ENCODE measurements at places on chromosomes 1 and 21.

- no peak for DNase-seq
Measured at GRCh38 chr1:179591592-179592580, at the start of gene TDRD5. Gene TDRD5 (plus strand): TSS chr1:179591832. CDS start chr1:179592616, 784 bp downstream.

DNA sequence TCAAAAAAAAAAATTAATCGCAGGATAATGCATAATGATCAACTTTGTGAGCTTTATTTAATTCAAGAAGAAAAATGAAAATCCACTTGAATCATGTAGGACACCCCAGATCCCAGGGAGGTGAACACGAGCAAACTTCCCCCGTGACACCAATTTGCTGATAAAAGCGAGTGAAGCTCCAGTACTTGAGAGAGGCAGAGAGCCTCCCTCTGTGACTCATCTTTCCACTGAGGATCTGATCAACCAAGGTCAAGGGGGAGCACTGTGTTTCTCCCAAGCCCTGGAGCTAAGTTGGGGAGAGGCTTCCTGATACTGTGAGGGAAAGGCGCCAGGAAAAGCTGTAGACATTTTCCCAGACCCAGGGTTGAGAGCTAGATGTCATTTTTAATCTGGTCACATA lies 160.9 kb downstream of the SLC44A5 start:
- no peak for DNase-seq

DNA sequence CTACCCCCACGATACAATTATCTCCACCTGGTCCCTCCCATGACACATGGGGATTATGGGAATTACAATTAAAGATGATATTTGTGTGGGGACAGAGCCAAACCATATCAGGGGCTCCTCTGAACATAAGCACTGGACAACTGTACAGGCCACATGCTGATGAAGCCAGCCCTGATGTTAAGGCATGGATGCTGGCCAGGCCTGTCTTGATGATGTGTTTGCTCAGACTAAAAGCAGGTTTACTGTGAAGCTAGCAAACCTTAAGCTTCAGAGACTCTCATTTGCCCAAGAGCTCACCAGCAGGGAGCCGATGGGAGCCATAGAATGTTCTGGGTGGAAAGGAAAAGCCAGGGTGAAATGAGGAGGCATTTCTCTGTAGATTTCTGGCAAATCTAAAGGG lies 135.3 kb upstream of the KCNK1 start:
- DNase-seq, result no peak

- no peak for DNase-seq
Measured at GRCh38 chr1:171800342-171800741, 18.9 kb downstream of the METTL13 start.

DNA sequence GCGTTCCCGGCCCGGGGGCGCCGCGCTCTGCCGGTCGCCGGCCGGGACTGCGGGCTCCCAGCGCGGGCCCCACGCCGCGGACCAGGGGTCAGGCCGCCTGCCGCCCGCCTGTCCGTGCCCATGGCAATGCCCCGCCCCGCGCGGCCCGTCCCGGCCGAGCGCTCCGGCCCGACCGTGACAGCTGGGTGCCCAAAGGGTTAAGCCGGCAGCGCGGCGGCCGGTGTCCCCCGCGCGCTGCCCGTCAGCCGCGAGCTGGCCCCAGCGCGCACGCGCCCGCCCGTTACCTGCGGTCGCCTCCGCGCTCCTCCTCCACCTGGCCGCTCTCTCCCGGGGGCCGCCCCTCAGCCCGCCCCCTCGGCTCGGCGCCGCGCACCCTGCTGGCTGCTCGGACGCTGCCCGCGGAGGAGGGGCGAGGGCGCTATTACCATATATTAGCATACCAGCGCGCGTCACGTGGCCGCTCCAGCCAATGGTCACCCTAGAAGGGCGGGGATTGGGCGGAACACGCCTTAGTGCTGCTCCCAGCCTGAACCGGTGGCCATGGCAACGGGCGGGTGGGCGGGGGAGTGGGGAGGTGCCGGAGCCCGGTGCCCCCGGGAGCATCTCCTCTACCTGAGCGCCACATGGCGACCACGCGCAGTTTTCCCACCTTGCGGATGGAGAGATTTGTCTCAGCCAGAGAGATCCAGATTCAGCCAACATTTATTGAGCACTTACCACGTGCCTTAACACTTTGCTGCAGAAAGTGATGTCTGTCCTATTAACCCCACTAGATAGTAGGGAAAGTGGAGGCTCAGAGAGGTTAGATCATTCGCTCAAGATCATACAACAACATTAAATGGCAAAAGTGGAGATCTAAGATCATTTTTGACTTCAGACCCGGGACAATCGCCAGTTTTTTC lies at the start of gene PHC2:
PHC2 (minus strand) TSS at position 404 of the 902 bp plus-strand sequence. CDS start 55,556 bp downstream, outside the sequence.
- DNase-seq, result peak; percentile 85

DNA sequence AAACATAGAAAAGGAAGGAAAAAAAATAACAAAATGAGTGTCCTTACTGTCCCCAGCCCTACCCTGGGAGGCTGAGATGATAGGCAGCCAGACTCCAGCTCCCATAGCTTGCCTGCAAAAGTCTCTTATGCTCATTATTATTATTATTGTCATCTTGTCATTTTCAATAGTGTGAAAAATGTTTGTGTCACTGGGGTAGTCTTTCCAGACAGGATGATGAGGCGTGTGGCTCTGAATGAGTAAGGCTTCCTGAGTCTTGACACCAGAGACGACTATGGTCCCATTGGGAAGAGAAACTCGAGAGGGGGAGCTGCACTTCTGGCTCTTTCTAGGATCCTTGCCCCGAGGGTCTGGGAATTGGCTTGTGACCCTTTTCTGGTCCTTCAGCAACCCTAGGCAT lies 1.1 kb upstream of the CYB561D1 start:
- no peak for DNase-seq

- no peak for DNase-seq
Measured at GRCh38 chr1:202593845-202594244, 116.4 kb downstream of the SYT2 start.
